ENCODE measurements at places on chromosomes 6 and 20.

- DNase-seq, result no peak
These were observed 63.3 kb upstream of the ZNF133 start for GRCh38 chr20:18224968-18225568.

DNA sequence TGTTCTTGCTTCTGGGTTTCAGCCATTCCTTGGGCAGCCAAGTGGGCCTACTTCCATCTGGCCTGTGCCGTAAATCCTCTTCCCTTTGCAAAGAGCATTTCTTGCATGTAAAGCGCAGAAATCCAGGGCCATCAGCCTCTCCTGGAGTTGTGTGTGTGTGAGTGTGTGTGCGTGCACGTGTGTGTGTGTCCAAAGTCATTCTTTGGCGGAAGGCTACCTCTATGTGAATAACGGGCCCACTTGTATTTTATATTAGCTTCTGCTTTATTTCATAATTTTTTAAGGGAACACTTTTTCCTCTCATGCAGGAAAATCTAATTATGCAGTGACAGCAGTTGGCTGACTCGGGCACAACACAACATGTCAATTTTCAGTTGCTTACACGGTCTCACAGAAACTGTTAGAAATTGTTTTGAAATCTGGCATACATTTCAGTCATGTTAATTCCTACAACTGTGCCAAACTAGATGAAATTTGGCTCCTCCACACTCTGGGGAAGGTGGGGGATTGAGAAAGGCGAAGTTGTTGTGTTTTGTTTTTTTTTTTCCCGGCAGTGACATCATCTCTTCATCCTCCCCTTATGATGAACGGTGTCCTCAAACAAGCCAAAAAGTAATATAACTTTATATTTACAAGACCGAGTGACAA, 223.7 kb upstream of the TSHZ2 start:
- no peak for DNase-seq

DNA sequence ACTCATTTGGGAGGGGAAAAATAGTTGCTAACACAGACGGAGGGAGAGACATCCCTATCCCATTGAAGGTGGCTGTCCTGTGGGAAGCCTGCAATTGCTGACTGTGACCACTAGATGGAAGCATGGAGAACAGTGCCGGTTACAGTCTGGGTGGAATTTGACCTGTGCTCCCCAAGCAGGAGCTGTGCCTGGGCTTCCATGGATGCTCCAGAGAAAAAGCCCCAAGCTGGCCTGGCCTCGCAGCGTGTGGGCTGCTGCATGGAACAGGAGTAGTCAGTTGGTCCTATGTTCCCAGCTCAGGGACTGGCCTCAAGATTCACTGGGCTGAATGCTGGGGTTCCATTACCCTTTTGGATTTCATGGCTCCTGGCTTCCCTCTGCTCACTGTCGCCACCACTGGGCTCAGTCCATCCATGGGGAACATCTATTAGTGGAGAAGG, 116.3 kb upstream of the CHD6 start:
- DNase-seq, result no peak

GRCh38 chr20:1323830-1324597, 4.9 kb downstream of the SDCBP2 start:
- no peak for DNase-seq

DNA sequence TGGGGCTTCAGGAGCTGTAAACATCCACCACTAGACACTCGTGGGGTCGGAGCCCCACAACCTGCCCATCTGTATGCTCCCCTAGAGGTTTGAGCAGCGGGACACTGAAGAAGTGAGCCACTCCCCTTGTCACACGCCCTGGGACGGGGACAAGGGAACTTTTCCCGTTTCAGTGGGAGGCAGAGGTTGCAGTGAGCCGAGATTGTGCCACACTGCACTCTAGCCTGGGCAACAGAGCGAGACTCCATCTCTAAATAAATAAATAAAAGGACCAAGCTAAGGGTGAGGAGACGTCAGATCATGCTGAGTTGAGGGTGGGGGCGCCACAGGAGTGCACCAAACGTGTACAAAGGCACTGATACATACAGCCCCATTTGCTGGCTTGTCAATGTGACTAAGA, 8.4 kb downstream of the ZCCHC3 start:
- no peak for DNase-seq
